ENCODE measurements at places on chromosomes 1 and 21. TPM values are rescaled to one million over a fixed set of nuclear protein-coding genes. Genes with fewer than 3 reads are reported as not detected.

Gene ANGPTL1
- not detected for total RNA-seq

DNA sequence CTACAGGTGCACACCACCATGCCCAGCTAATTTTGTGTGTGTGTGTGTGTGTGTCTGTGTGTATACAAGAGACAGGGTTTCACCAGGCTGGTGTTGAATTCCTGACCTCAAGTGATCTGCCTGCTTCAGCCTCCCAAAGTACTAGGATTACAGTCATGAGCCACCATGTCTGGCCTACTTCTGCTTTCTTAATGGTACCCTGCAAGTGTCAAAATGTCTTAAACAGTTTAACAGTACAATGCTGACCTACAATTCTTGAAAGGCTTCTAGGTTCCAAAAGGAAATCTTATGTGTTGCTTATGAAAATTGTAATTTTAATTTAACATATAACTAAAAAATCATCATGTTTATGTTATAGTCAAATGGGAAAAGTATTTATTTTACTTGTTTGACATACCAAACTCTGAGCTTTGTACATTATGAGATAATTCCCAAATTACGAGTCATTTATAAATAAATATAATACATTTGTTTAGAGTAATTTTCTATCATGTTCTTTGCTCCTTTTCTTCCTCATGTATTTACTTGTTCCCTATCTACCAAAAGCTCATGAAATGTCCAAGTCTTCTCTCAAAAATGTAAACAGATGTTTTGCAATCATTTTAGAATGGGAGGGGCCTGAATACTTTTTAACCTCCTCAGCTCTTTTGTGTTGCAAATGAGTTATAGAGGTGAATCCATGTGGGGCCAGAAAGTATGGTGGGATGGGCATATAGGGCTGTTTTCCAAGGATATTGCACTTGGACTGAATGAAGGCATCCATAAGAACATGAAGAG, 8.4 kb upstream of the VCAM1 start:
- H3K27me3 ChIP-seq, result no peaks in the 10 kb centered on the region
- H3K4me3 ChIP-seq, result no peak overlapping the region
- H3K4me1 ChIP-seq, result no peaks in the 10 kb centered on the region
- H3K27ac ChIP-seq, result no peak overlapping the region

DNA sequence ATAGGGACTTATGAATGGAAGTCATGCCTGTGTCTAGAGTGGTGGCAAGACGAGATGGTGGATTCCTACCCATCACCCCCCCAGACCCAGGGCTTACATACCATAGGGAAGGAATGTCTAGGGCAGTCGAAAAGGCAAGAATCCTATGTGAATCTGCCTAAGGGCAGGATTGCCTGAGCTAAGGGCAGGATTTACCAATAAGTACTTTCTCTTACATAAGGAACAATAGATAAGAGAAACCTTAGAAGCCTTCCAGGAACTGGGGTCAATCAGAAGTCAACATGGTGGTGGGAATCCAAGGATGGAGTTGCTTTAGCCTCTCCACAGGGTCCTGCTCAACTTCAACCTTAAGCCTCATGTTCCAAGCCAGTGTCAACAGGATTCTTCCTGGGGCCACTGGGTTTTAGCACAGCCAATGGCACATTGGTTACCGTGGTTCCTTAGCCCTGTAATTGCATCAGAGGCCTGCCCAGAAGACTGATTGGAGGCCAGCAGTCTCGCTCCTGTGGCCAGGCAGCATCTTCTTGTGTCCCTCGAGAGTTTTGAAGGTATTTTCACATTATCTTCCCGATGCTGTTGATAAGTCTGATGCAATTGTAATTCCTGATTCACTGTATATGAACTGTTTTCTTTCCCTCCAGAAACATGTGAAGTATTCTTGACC, 20.7 kb downstream of the BACE2 start:
- H3K36me3 ChIP-seq, result no peaks in the 10 kb centered on the region
- DNase-seq, result no peak
- no peaks in the 10 kb centered on the region for H3K4me1 ChIP-seq
- H3K27me3 ChIP-seq, result no peaks in the 10 kb centered on the region

DNA sequence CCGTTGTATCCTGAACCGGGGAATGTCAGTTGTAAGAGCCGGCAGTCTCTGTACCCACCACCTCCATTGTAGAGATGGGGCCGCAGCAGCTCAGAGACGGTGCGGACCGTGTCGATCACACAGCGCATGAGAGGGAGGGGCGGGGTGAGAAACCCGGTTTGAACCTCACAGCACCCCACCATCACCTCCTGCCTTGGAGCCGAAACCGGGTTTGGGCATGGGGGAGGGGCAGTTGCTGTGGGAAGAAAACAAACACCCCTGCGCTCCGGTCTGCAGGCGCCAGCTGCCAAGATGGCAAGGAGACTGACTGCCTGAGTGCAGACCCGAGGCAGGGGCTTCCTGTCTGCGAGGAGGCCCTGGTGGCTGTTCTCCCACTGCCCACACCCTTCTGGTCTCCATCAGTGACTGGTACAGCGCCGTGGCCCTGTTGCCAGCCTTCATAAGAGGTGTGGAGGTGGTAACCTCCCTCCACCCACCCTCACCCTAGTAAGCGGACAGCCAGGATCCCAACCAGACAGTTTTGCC, 69.2 kb upstream of the SSBP3 start:
- DNase-seq, result peak; percentile 67
- no peaks in the 10 kb centered on the region for H3K36me3 ChIP-seq
- peak overlapping the region; percentile 75 for H3K4me3 ChIP-seq
- H3K27ac ChIP-seq, result peak overlapping the region; percentile 99

Gene RGL1
- total RNA-seq, result 4.9 TPM

Gene CORT
- 0.59 TPM for total RNA-seq

GRCh38 chr1:167263819-167264464, 43.3 kb downstream of the POU2F1 start:
- no peak overlapping the region for H3K4me3 ChIP-seq
- H3K27ac ChIP-seq, result no peak overlapping the region
- H3K36me3 ChIP-seq, result no peaks in the 10 kb centered on the region
